ENCODE measurements at places on chromosomes 3 and 15.

- no peak for DNase-seq
These were observed 18.8 kb downstream of the ASTE1 start for GRCh38 chr3:131007782-131008181.

GRCh38 chr3:16877505-16877904 lies 7.2 kb upstream of the PLCL2 start:
- DNase-seq, result no peak

DNA sequence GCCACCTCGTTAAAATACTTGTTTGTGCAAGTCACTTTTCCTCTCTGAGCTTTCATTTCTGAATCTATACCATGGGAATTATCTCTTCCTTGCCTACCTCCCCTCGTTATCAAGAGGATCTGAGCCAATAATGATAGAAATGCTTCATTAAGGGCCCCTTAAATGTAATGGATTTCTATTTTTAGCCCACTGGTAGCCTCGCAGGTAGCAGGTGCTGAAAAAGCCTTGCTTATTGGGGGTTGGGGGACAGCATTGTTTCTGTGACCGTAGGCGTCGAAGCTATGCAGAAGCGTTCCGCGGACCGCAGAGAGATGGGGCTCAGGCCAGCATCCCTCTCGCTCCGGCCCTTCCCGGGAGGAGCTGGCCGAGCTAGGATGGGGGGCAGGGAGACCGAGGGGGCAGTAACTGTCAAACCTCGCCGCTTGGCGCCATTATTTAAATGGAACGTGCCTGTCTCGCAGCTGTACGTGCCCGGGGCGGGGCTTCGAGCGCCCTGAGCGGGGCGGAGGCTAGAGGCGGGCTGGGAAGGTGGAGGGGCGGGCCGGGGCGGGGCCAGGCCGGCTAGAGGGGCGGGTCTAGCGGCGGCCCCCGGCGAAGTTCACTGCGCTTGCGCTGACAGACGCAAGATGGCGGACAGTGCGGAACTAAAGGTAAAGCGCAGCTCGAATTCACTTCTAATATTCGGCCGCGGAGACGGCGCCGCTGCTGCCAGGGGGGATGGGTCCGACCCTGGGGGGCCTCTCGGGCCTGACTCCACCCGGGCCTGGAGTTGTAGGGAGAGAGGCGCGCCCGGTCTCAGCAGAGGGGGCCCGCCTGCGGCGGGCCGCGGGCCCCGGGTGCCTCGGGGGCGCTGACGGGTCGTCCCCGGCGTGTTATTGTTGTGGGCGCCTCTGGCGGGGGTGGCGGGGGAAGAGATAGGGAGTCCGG lies at the start of gene PIAS1:
Gene PIAS1 (plus strand): TSS at position 615 of the 927 bp plus-strand sequence. CDS start 12 bp downstream, at position 627.
- DNase-seq, result peak; percentile 97

GRCh38 chr15:28888900-28889299 lies 3.1 kb downstream of the APBA2 start:
- DNase-seq, result no peak

DNA sequence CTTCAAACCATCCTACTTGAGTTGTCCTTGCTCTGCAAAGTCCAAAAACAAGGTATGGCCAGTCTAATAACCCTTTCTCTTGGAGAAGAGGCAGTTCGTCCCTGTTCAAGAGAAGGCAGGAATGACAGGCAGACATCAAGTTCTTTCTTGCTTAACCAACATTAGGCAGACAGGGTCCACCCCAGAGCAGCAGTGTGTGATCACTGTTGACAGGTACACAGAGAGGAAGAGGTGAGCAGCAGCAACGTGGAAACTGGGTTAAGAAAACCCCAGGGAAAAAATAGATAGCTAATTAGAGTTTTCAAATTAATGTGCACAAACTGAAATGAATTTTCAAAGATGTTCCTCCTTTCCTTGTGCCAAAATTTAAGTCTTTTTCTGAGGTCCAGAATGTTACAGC lies 48.2 kb downstream of the TNIK start:
- no peak for DNase-seq

- no peak for DNase-seq
These were observed 37.9 kb downstream of the CPA3 start for GRCh38 chr3:148903022-148903442.

DNA sequence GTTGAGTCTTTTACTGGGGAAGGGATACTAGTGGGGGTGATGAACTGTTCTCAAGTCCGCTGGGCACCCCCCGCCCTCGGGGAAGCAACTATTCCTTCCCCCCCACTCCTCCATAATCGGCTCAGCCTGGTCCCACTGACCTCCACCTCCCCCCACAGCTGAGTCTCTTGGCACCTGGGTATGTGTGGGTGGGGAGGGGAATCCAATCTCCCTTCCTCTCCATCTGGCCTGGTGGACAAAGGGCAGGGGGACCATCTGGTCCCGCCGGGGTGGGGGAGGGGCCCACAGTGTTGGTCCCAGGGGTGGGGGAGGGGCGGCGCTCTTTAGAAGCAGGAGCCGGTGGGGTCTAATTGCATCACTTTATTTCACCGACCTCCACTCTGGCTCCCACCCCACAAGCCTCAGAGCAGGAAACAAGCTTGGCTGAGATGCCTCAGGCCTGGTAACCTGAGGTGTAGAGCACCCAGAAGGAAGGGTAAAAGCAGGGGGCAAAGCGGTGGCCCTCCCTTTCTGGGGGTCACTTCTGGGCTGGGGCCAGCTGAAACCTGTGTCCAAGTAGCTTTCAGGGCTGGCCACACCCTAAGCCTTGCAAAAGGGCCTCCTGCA lies 1.0 kb upstream of the PCBP4 start:
- peak; percentile 49 for DNase-seq

- DNase-seq, result no peak
These were observed 976.0 kb downstream of the GBE1 start for GRCh38 chr3:80785475-80785874.

GRCh38 chr3:178325330-178325729 lies 210.9 kb upstream of the KCNMB2 start:
- DNase-seq, result no peak

DNA sequence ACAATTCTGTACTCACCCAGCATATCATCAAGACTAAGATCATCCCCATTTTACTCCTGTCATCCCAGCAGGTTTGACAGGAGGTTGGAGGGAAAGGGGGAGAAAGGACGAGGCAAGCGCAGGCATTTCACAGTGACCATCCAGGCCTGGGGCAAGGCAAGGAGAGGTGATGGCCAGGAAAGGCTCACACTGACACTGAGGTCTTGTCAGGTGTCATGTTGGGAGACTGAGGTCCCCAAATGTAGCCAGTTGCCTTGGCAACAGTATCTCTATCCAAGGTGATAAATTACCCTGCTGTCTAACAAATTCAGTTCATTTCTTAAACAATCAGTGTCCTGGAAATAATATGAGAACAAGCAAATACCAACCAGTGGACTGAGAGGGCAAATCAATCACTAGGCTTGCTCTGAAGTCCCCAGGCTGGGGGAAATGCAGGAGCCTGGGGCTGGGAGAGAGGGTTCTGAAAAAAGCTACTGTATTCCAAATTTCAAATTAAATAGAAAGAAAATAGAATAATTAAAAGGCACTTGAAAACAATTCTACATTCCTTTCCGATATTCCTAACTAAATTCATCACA lies 172.8 kb downstream of the OSBPL10 start:
- no peak for DNase-seq

GRCh38 chr3:148030975-148031374 lies 621.8 kb downstream of the ZIC1 start:
- no peak for DNase-seq

DNA sequence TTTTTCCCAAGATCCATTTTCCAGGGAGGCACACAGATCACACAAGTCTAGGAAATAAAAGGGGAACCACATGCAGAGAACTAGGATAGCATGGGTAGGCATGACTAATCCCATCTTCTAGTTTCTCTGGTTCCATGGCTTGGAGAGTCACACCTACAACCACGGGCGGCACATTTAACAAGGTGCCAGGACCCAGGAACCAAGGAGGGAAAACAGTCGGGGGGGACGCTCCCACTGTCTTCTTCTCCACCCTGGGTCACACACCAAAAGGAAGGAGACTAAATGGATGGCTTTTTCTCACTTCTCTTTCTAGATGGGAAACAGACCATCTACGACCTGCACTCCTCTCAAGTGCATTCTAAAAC lies 4.6 kb upstream of the SMCO1 start:
- no peak for DNase-seq

DNA sequence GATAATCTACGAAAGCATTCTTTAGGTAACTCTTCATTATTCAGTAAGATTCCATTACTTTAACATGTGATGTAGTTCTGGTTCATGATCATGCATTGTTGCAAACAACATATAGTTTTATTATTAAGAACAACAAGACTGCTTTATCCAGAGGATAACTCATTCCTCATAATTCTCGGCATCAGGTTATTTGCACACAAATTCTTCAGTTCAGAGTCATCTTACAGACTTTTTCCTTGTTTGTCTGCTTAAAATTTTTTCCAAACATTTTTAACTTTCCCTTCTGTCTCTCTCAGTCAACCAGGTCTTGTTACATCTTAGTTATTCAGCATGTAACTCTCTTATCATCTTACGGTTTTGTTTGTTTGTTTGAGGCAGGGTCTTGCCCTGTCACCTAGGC lies 60.1 kb downstream of the VGLL3 start:
- no peak for DNase-seq

- DNase-seq, result peak; percentile 60
These were observed 6.8 kb downstream of the RARRES1 start for GRCh38 chr3:158725348-158726011.

- DNase-seq, result no peak
These were observed 140.9 kb downstream of the KCNMB2 start for GRCh38 chr3:178676942-178677790.

DNA sequence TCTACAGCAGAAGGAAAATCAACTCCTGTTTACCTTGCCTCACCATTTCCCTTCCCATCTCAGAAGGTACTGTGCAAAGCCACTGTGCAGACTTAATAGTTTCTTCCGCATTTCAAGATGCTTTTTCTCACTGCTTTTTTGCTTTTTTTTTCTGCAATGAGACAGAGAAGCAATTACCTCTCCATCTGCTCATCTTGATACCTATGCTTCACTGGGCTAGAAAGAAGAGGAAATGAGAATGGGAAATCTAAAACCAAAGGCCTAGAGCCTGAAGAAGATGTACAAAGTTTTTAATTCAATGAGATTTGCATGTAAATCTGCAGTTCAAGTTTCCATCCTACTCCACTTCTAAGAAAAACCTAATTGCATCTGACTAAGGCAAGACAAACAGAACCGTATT lies 238.1 kb upstream of the SETMAR start:
- no peak for DNase-seq

- DNase-seq, result no peak
These were observed 6.0 kb downstream of the PLIN1 start for GRCh38 chr15:89673165-89673512.

DNA sequence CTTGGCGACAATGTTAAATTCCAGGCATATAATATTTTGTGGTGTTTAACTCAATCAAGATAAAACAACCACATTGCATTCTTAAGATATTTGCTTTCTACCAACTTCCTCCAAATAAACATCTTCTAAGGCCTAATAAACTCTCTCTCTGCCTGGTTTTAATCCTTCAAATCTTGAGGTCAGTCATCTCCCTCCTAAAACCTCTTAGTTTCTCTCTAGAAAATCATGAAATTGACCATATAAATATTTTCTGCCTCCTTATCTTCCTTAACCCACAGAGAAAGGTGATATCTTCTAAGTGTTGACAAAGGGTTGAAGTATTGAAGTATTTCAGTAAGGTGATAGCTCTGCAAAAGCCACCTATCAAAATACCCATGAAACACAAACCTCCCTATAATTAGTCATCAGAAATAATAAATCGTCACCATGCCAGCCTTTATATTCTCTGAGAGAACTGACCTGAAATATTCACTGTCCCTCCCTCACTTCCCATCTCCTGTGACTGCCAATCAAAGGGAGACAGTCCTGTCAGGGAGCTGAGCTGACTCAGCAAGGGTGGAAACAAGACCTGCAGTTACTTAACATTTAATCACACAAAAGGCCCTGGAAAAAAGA lies 1261.1 kb downstream of the ROBO1 start:
- no peak for DNase-seq

DNA sequence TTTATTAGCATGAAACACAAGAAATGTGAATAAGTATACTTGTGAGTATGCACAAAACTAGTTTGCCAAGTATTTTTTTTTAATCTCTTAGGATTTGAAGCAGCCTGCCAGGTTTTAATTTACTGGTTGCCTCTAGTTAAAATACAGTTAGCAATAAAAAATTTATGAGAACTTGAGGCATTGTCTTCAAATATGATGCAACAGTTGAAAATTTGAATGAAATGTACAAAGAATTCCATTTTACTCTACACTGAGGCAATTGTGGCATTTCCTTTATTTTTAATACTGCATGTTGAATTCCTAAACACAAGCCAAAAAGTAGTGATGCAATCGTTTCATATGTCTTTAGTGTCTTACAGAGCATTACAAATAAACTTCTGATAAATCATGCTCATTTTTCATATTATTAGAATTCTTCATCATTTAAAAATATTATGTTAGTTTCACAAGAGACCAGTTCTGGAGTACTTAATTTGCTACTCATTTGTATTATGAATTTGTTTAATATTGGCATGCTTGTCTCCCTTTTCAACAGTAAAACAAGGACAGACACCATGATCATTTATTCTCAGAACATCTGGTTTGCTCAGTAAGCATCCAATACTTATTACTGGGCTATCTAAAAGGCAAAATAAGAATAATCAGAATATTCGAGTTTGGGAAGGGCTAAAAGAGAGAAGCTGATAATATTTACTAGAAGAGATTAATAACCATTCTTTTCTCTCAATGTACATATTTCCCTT lies 124.8 kb upstream of the PTX3 start:
- no peak for DNase-seq

DNA sequence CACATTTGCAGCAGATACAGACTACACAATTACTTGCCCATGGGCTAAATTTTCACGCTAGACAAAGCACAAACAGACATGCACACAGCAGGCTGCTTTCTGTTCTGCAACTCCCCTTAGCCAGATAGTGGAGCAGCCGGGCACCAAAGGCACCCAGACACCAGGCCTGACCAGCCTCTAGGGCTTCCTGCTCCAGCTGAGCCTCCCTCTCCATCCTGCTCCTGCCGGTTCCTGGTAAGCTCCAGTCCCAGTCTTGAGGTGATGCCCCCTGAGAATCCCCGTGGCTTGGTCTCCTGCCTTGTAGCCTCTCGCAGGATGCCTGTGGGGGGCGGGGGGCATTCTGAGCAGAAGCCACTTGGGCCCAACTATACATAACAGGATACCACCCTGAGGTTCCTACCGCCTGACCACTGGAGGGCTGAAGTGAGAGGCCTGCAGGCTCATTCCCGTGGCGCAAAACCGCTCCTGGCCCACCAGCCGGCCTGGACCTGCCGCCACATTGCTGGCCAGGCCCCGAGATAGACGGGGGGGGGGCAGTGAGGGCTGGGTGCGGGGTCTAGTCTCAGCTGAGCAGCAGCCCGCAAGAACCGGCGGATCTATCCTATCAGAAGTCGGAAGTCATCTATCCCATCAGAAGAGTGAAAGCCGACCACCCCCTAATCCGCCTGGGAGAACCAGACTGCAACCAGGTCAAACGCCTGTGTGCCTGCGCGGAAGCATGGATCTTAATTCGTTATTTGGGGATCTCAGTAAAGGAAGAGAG lies 3.9 kb downstream of the FOXL2 start:
- no peak for DNase-seq

All from heart left ventricle (tissue), 16 donors.